ENCODE measurements at places on chromosomes 5 and 9.

GRCh38 chr5:43236653-43237355, 44.8 kb downstream of the NIM1K start:
- no peak for DNase-seq

GRCh38 chr5:16467363-16468219, 2.0 kb upstream of the ZNF622 start:
- DNase-seq: no peak

GRCh38 chr9:4421847-4422246, 68.4 kb upstream of the SLC1A1 start:
- no peak for DNase-seq

- no peak for DNase-seq
Observed at GRCh38 chr9:132857616-132858342, 20.3 kb downstream of the AK8 start.

GRCh38 chr5:11214864-11215644, 454.0 kb upstream of the DAP start:
- no peak for DNase-seq

GRCh38 chr5:94285984-94286383, 332.4 kb downstream of the KIAA0825 start:
- DNase-seq: no peak

DNA sequence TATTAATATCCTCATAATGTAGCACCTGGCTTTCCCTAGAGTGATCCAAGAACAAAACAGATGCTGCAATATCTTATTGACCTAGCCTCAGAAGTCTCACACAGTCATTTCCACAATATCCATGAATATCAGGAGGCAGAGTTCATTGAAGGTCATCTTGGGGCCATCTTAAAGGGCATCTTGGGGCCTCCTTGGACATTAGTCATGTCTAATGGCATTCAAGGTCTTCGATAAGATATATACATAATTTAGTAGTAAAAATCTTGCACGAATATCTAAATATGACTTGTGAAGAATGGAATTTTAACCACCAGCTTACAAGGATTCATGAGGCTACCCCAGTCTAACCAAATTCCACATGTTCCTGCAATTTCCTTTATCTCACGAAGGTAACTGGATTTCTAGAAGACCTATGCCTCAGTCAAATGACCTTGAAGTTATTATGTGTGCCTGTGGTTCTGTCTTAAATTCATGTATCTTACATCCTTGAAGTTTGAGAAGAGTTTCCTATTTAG, 163.6 kb upstream of the SPEF2 start:
- no peak for DNase-seq

DNA sequence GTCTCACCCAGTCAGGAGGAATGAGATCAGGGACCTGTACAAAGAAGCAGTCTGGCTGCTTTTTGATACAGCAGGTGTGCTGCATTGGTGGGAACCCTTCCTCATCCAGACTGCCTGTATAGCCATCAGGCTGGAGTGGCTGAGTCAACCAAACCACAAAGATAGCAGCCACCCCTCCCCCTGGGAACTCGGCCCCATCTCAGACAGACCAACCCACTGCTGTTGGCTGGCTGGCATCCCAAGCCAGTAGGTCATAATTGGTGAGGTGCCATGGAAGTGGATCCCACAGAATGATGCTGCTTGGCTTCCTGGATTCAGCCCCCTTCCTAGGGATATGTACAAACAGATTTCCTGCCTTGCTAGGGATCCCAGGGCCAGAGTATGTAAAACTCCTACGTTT, 60.9 kb downstream of the YTHDC2 start:
- DNase-seq: no peak

GRCh38 chr5:175885813-175886212, 14.4 kb downstream of the CPLX2 start:
- DNase-seq: no peak

DNA sequence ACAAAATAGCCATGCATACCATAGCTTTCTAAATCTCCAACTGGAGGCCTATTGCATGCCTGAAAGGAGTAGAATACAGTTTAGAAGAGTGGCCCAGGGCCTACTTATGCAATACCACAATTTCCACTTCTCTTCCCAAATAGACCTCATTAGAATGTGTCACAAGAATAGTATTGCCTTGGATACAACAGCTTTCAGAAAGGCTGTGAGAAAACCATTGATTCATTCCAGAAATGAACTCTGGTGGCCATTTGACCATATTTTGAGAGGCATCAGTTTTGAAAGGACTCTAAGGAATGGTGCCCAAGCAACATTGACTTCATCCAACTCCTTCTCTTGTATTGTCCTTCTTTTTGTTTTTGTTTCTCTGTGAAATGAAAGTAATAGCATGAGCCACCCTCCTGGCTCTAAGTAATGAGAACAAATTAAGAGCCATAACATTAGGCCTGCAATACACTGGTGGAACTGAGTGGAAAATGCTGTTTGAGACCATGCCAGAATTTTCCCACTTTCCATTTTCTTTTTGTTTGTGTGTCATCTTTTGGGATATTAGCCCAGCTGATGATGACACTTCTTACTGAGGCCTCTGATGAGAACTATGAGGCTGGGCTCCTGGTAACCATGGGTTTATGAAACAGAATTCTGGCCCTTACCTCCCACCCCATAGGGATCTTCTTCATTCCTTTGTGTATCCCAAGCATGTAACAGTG, 90.2 kb downstream of the TMEM174 start:
- DNase-seq: no peak

DNA sequence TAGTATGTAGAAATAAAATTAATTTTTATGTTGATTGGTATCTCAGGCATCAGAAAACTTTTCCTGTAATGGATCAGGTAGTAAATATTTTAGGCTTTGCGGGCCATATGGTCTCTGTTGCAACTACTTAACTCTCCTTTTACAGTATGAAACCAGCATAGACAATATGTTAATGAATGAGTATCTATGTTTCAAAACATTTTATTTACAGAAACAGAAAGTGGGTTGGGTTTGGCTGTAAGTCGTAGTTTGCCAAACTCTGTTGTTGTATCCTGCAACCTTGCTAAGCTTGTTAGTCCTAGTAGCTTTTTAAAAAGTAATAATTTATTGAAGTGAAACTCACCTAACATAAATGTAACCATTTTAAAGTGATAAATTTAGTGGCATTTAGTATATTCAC, 132.1 kb downstream of the NR3C1 start:
- DNase-seq: no peak

DNA sequence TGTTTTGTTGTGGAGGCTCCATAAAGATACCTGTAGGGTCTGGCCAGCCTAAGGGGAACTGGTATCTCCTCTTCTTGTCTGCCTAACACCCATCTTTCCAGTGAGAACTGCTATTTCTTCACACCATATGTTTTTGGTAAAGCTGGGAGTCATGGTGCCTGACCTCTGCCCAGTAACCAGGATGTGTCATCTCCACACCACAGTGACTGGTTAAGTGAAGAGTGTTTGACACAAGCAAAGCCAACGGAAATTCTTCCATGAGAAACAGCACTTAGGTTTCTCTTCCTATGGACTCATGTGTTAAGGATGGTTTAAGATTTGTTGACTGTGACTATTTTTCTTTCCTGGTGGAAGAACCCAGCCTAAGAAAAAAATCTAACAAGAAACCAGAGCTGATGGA, 111.5 kb downstream of the HTR4 start:
- DNase-seq: no peak

- DNase-seq: no peak
Observed at GRCh38 chr9:108603141-108603540, 252.6 kb downstream of the ACTL7B start.

- no peak for DNase-seq
Observed at GRCh38 chr9:135296735-135297455, 182.7 kb upstream of the PPP1R26 start.

DNA sequence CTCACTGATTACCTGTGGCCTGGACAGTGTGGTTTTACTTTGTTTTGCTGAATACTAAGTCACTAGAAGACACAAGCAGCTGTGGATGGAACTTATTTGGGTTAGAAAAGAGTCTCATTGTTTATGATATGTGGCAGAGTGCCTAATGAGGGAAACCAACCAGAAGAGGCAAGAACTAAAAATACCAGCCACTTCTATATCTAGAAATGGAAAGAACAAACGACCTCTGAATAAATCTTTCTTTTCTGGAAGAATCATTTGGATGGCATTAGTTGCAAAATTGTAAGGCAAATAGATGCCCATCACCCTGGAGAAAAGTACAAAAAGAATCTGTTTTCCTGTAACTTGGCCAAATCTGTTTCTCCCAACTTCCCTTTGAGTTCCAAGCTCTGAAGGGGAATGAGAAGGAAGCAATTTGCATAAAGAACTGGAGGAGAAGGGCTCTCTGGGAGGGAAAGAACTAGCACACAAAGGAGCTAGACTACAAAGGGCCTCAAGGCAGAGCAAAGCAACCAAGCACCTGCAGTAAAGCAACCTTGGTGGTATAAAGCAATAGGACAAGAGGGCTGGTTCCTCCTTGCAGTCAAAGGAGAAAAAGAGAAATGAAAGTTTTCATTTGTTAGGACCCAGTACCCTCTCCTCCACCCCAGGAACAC, 455.4 kb downstream of the CAAP1 start:
- no peak for DNase-seq

GRCh38 chr9:4750023-4750673, 9.1 kb upstream of the AK3 start:
- peak; percentile 12 for DNase-seq

GRCh38 chr5:27619982-27620381, 581.6 kb upstream of the CDH9 start:
- no peak for DNase-seq

DNA sequence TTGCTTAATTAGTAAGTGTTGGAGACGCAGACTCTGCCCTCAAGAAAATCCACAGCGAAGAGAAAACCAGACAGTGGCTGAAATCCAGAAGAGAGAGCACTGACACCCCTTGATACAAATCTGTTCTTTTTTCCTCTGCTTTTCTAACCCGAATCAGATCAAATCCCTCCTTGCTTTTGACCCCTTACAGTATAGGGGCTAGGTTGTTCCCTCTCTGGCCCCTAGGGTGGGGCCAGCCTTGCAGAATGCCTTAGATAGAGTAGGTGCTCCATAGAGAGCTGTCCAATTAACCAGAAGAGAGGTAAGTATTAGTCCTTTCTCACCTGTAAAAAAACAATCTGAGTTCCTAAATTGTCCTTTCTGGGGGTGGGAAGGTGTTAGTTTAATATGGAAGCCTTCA, 10.1 kb downstream of the C1QTNF2 start:
- no peak for DNase-seq

GRCh38 chr9:34982361-34982760, 7.2 kb upstream of the DNAJB5 start:
- DNase-seq: no peak

DNA sequence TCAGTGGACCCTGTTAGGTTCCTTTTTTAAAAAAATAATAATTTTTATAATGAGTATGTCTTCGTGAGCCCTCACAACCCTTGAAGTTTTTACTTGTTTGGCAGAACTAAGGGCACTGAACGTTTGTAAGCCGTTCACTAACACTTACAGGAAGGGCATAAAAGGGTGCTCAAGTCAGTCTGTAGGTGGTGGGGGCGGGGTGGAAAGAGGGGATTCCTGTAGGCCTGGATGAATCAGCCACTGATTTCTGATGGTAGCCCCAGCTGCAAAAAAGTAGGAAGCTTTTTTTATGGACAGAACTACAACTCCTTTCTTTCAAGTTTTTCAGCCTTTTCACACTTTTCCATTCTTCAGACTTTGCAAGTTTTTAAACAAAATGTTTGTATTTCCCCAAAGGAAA, 35.8 kb downstream of the PIK3R1 start:
- DNase-seq: no peak

GRCh38 chr9:129554649-129555048, 66.3 kb downstream of the C9orf50 start:
- DNase-seq: no peak

- no peak for DNase-seq
Observed at GRCh38 chr9:80648336-80648735, 1041.0 kb downstream of the TLE1 start.

DNA sequence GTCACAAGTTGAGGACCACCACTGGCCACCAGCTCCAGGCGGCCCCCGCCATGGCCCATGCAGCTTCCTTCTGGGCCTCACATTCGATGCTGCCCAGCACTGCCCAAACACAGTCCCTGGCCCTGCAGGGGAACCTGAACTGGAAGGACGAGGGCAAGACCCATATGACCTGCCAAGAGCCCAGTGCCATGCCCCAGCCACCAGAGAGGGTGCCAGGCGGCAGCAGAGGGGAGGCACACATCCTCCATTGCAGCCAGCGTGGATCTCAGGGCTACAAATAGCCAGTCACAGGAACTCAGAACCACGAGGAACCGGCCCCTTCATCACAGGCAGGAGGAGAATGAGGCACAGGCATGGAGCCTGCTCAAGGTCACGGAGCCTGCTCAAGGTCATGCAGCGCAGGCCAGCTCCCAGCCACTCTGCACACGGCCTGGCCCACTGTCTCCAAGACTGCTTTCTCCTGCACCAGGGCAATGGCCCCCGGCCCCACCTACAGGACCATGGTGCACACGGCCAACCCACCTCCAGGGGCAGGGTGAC, 69.6 kb downstream of the SEMA4D start:
- no peak for DNase-seq

- DNase-seq: no peak
Observed at GRCh38 chr5:75463726-75464125, 47.7 kb downstream of the CERT1 start.

- DNase-seq: no peak
Observed at GRCh38 chr9:97480174-97480573, 21.3 kb upstream of the TMOD1 start.

DNA sequence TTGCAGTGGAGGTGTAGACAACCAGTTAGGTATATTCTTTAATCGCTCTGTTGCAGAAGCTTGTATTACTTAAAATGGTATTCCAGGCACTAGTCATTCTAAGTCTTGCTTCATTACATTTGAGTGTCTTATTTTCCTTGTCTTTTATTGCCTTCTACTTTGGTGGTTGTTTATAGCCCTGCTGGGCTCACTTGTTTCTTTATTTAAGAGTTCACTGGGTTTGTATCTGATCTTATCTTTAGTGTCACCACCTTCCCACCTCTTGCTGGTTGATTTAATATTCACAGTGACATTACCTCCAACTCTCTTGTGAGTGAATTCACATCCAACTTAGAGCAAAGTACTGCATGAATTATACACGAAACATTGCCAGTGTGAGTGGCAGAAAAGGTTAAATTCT, 83.6 kb upstream of the BNC2 start:
- DNase-seq: no peak

- no peak for DNase-seq
Observed at GRCh38 chr5:139282197-139282557, 11.4 kb upstream of the MATR3 start.

GRCh38 chr9:134881313-134881670, 682 bp downstream of the FCN2 start:
- no peak for DNase-seq

DNA sequence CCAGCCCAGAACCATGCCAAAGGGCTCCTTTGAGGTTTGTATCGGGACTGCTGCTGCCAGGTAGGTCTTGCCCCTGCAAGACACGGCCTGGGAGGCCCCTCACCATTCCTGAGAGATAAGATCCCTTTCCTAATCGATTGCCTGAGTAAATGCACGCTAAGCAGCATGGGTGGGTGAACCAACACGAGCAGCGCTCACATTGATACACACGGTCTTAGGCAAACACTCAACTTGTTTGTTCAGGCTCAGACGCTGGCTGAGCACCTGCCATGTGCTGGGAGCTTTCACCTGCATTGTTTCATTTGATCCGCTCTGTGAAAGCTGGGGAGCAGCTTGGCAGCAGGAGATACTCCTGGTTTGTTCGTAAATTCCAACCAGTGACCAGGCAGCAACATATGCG, 76.9 kb upstream of the NEURL1B start:
- DNase-seq: peak; percentile 94

- peak; percentile 80 for DNase-seq
Observed at GRCh38 chr5:5497152-5497788, 74.8 kb downstream of the ICE1 start.

GRCh38 chr5:171667341-171668096, 118.1 kb upstream of the SMIM23 start:
- no peak for DNase-seq
